Brain microvascular endothelial cell (primary cell): ENCODE measurements at places on chromosomes 3 and 15.

- no peak for DNase-seq
These were observed 47.8 kb upstream of the NEO1 start for GRCh38 chr15:73004462-73004861.

DNA sequence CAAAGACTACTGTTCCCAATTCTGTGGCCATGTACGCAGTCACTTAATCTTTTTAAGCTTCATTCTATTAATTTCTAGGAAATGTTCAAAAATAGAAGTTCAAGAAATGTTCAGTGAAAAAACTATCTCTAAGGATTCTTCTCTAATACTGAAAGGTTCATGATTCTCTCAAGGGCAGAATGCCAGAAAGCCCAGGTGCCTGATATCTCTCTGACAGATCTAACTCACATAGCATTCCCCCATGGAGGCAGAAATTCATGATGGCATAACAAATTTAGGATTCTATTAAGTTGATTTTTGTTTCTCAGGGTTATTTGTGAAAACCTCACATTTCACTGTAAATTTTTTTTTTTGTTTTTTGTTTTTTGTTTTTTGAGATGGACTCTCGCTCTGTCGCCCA, 17.5 kb downstream of the CHRM5 start:
- peak; percentile 24 for DNase-seq

DNA sequence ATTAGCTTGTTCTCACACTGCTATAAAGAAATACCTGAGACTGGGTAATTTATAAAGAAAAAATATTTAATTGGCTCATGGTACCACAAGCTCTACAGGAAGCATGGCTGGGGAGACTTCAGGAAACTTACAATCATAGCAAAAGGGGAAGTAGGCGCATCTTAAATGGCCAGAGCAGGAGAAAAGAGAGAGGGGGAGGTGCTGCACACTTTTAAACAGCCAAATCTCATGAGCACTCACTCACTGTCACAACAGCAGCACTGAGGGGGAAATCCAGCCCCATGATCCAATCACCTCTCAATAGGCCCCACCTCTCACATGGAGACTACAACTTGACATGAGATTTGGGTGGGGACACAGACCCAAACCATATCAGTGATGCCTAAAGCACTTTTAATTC, 82.5 kb downstream of the DCLK3 start:
- no peak for DNase-seq

- no peak for DNase-seq
These were observed 32.2 kb upstream of the TPRG1 start for GRCh38 chr3:189139611-189139940.

GRCh38 chr15:82177291-82178010, 85.1 kb downstream of the EFL1 start:
- peak; percentile 71 for DNase-seq

DNA sequence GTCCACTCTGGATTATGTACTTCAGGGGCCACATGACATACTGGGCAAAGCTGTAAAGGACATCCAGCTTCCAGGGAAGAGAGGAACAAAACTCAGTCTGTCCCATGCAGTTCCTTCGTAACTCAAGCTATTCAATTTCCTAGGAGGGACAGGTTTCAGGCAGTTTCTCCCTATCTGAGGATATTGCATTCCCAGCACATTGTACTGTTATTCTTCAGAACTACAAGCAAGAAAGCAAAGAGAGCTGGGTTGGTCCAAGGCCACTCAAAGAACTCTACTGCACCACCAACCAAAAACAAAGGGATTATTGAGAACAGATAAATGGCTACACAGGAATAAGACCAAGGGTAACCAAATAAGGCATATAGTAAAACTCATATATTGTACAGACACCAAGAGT, 117.6 kb upstream of the ARL6 start:
- DNase-seq, result no peak

DNA sequence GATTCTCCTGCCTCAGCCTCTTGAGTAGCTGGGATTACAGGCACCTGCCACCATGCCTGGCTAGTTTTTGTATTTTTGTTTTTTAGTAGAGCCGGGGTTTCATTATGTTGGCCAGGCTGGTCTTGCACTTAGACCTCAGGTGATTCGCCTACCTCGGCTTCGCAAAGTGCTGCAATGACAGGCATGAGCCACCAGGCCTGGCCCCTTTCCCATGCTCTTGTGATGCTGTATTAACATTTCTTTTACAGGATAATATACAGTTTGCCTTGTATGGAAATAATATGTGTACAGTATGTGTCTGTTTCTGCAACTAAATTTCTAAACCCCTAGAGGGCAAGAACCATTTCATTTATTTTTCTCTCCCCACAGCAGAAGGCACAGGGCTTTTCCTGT, 37.8 kb downstream of the SCG5 start:
- DNase-seq, result no peak

- no peak for DNase-seq
These were observed 48.3 kb downstream of the GREM1 start for GRCh38 chr15:32766101-32766500.

DNA sequence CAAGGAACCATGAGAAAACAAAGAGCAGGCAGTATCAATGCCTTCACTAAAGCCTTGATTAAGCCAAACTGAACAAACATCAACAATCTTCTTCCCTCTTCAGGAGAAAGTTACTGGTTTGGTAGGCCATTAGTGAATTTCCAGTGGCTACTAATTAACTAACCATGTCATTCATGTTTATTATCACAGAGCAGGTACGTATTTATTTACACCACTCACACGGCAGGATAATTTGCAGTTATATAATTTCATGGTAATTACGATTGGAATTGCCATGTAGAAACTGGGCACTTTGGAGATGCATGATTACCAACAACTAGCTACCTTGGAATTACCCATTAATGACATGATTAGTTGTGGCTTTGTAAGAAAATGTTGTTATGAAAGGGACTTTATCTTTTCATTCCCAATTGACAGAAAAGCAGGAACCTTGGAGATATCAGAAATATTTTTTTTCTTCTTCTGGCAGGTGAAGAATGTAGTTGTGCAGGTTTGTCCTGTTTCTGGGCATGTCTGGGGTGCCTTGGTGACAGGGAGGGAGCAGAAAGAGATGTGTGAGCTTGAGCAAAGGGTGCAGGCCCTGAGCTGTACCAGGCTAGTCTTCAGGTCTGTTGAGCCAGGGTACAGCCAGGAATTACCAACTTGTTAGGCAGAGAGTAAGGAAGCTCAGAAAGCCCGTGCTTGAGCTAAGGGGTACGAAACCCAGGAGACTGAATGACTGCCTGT, 310.7 kb downstream of the RORA start:
- DNase-seq, result no peak

DNA sequence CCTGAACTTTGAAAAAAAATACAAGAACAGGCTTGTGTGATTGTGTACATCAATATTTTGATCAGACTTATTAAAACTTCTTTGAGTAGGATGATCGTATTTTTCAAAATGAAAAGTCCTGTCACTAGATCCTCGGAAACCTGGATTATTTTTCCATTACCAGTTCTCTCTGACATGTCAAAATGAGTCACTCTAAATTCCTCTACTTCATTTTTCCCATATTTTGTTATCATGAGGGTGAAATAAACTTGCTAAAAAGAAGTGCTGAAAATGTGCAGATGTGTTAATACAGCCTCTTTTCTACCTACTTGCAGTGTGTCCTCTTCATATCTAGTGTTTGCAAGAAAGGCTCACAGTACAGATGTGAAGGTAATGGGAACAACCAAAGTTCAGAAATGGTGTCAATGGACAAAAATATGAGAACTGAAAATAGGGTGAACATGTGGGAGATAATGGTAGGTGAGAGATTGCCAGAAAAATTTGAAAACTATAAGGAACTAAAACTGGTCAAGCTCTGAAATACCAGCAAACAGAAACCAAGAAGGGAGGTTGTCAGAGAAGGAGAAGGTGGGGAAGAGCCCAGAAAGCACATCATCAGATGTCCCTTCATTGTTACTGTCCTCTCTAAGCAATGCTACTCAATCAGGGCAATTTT, 108.2 kb downstream of the EOMES start:
- DNase-seq, result no peak

- no peak for DNase-seq
These were observed 578.7 kb downstream of the NLGN1 start for GRCh38 chr3:173976281-173976680.

- no peak for DNase-seq
These were observed 53.4 kb upstream of the LRIG1 start for GRCh38 chr3:66554178-66554577.

- no peak for DNase-seq
These were observed 610.0 kb upstream of the ZNF385D start for GRCh38 chr3:22360970-22361369.

GRCh38 chr3:31232055-31233025, 300.4 kb upstream of the STT3B start:
- no peak for DNase-seq

DNA sequence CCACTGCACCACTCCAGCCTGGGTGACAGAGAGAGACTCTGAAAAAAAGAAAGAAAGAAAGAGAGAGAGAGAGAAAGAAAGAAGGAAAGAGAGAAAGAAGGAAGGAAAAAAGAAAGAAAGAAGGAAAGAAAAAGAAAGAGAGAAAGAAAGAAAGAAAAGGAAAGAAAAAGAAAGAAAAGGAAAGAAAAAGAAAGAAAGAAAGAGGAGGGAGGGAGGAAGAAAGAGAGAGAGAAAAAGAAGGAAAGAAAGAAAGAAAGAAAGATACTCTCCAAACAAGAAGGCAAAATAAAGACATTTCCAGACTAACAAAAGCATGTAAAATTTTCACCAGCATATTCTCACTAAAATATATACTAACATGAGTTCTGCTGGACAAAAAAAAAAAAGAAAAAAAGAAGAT, 228.7 kb downstream of the DPH6 start:
- DNase-seq, result no peak

DNA sequence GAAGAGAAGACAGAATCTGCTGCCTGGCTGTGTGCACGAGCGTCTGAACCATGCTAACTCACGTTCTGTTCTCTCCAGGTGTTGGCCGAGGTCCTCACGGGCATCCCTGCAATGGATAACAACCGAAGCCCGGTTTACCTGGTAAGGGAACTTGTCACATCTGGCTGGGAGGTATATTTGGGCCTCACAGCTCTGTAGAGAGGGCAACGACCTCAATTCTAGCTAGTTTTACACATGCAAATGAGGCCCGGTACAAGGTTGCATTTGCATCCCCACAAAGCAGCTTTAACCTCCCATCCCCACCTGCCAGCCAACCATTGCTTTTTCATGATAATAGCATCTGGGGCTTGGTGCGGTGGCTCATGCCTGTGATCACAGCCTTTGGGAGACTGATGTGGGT, 22.0 kb upstream of the TATDN2 start:
- no peak for DNase-seq

DNA sequence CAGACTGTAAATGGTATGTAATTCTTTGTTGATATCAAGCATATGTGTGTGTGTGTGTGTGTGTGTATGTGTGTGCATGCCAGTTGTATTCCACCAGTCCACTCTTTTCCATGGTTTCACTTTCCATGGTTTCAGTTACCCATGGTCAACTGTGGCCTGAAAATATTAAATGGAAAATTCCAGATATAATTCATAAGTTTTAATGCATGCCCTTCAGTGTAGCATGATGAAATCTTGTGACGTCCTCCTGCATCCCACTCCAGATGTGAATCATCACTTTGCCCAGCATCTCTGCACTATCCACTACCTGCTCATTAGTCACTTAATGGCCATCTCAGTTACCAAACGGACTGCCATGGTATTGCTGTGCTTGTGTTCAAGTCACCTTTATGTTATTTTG, 215.9 kb downstream of the GBE1 start:
- no peak for DNase-seq
